ENCODE measurements at places on chromosomes 7 and 10.

DNA sequence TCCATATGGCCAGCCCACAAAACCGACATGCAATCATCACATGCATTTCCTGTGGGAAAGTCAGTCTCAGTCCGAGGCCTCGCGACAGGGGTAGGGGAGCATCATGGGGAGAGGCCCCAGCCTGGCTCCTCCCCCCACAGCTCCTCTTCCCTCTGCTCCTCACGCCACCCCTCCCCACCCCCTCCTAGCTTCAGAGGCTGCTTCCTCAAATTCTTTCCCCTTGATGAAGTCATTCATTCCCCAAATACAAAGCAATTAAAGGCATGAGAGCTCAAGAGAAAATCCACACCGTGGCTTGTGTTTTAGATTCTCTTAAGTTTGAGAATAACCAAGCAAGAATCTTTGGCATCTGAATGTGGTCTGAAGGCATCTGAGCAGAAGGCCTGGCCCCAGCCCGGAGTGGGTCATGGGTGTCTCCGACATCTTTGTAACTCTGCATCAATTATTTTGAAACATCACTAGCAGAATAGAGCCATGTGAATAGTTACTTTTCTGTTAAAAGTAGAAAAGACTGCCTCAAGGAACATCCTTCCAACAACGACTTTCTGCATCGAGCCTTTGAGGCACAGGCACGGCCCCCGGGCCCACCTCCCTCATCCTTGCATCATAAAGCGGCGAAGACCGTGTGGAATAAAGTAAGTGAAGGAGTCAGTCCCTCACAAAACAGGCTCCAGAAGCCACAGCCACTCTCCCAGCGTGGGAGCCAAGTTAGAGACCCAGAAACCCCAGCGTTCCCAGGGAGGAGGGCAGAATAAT, 90.9 kb downstream of the DIP2C start:
- no peak for DNase-seq

DNA sequence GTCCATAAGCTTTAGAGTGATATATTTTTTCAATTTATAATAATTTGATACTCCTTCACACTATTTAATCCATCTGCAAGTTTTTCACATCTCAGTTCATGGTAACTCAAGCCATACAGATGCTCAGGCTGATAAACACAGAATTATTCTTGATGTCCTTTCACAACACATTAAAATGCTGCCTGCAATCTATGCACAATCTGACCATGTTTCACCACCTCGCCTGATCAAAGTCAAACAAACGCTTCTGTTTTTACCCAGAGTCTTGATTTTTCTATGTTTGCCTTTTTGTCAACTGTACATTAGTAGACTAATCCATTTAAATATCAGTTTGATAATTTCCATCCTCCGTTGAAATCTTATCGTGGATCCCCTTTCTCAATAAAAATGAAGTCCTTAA, 833.8 kb upstream of the KCND2 start:
- DNase-seq = no peak

DNA sequence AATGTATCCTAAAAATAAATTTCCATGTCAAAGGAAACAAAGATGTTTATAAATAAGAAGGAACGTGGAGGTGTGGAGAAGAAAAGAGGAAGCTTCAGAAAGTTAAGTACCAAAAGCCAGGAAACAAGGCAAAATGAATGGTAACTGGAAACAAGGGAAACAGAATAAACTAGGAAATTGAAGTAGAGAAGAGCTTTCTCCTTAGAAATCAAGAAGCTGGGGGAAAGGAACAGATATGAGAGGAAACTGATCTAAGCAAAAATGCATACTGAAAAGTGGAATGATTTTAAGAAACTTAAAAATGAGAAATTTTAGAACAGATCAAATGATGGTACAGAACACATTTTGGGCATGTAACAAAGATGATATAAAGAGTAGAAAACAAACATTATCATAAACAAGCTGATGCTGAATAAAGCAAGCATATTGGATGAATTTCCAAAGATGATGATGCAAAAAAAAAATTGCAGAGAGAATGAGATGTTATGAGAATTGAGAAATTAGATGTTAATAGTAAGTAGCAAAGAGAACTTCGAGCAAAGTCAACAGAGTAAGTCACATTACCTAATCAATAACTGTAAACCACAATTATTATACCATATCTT, 1.9 kb downstream of the BRAF start:
- no peak for DNase-seq

DNA sequence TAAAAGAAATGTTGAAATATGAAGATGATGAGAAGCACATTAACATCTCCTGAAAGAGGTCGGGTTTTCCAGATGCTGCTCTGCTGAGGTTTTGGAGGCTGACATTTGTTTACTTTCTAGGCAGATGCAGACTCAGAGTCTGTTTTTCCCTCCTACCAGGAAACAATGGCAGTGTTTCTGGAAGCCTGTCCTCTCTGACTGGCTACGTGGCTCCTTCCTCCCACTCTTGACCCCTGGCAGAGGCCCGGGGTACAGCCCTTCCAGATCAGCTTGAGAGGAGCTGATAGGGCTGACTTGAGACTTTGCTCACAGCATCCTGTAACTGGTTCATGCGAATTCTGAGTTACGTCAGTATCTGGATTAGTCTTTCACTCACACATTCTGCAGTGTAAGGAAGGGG, 41.1 kb upstream of the IL15RA start:
- peak; percentile 15 for DNase-seq

DNA sequence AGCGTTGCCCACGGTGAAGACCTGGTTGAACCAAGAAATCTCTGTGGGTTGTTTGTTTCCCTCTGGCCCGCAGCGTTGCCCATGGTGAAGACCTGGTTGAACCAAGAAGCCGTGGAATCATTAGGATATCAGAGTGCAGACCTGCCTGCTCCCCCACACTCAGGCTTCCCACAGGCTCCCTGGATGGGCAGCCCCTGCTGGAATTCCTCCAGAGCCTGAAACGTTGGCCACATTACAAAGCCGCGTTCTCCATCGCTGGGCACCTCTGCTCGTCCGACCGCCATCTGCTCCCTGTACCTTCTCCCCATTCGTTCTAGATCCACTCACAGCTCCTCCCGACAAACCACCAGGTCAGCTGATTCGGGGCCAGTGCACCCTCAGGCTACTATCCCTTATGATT, 266.9 kb upstream of the SHH start:
- no peak for DNase-seq

- DNase-seq = no peak
These were observed 629.7 kb downstream of the ACTR3B start for GRCh38 chr7:153389261-153389660.

- no peak for DNase-seq
These were observed 3.9 kb upstream of the CUX1 start for GRCh38 chr7:101813402-101814019.

GRCh38 chr10:82150123-82150900, 275.3 kb downstream of the NRG3 start:
- peak; percentile 2 for DNase-seq

DNA sequence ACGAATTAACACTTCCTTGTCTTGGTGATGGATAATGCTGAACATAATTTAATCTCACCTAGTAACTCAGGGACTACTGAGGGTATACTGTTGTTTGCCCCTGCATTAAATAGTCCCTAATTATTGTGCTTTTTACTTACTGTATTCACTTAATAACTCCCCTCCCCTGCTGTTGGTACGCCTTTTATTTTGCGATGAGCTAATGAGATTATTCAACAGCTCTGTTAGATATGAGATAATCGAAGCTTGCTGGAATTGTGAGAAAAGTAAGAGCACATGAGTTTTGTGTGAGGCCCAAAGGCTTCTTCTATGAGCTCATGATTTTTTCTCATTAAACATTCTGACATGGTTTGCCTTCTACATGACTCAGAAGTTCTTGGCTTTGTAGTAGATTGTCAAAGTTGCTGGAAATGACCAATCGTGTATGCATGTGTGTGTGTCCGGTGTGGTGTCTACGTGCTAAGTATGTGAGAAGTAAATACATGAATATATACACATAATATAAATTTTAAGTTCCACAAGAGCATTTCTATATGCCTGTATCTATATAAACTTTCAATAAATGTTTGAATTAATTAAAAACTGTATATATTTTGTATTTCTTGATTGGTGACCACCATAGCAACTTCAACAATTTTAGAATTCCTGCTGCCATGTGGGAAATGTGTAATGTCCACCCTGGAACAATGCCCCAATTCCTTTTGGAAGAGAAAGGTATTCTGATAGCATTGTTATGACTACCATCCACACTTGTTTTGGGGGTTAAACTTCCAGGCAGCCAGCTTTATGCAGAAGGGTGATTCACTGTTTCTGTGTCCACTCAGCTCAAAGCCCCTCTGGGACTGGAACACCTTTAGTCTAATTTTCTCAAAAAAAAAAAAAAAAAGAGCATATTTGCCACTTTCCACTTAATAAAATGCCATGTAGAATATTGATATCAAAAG, 106.2 kb downstream of the SAMD9 start:
- DNase-seq = no peak

- DNase-seq = no peak
These were observed 96.1 kb downstream of the PPP1R3C start for GRCh38 chr10:91536733-91537132.

DNA sequence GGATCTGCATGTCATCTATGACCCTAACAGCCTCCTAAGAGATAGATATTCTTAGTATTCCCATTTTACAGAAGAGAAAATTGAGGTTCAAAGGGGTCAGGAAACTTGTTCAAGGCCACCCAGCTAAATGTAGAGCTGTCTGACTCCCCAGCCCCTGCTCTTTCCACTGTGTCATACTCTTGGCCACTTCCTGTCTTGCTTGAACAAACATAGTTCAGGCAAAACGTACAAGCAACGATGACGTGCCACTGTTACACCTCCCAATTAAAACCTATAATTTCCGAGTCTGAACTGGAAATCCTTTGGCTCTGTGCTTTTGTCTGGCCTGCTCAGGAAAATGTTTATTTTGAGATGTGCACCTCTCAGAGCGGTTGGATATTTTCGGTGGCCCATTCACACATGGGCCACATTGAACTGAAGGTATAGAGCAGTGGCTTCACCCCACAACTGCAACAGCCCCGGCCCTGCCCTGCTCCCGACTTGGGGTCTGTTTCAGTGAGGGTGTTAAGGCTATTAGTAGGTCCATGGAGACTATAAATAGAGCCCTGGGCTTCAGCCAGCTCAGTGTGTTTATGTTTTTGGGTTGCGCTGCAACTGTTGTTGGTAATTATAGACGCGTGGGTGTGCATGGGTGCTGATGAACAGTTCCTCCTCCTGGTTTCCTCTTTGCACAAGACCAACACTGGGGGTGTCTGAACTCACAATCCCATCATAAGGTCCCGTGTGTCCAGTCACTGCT, 172.3 kb upstream of the ADO start:
- peak; percentile 48 for DNase-seq

- no peak for DNase-seq
These were observed 32.2 kb upstream of the PDE1C start for GRCh38 chr7:32102432-32102873.

- no peak for DNase-seq
These were observed 633.4 kb upstream of the COBL start for GRCh38 chr7:51949726-51950644.

DNA sequence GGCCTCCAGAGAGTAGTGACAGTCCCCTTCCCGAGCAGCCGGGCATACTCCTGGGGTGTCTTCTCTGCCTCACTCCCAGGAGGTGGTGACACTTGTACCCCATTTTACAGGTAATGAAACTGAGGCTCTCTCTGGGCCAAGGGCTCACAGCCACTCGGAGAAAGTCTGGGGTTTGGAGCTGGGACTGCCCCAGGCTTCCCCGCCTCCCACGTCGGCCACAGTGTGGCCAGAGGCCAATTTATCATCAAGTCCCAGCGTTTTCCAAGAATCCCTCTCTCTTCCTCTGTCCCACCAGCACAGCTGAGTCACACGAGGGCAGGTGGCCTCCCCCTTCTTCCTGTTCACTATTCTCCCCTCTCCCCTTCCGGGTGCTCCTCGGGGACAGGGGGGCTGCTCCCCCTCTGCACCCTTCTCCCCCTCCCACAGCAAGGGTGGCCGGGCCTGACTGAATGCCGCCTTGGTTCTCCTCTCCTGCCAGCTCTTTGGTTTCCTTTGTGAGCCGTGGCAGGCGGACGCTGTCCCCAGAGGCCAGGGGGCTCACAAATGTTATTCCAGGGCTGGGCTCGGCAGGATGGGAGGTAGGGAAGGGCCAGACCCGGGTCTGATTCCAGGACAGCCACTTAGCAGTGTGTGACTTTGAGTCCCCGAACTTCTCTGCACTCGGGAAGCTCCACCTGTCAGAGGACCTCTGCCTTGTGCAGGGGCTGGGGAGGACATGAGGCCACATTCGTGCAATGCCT, 17.7 kb downstream of the CLIP2 start:
- DNase-seq = no peak

- DNase-seq = no peak
These were observed 28.4 kb downstream of the RBM20 start for GRCh38 chr10:110672580-110672919.

DNA sequence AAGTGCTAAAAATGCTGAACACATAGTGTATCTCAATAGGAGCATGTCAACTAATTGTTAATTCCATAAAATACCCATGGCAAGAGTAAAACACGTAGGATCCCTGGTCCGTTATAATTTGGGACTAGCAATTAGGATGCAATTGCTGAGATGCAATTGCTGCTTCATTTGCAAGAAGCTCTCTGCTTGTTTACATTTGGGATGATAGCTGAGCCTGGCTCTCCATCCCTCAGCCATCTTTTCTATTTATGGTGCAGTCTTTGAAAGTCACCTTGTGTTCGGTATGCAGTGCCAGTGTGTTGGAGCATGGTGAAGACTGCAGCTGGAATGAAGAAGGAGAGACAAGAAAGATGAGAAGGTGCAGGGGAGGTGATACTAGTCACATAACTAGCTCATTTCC, 191.3 kb downstream of the SNX10 start:
- DNase-seq = no peak

DNA sequence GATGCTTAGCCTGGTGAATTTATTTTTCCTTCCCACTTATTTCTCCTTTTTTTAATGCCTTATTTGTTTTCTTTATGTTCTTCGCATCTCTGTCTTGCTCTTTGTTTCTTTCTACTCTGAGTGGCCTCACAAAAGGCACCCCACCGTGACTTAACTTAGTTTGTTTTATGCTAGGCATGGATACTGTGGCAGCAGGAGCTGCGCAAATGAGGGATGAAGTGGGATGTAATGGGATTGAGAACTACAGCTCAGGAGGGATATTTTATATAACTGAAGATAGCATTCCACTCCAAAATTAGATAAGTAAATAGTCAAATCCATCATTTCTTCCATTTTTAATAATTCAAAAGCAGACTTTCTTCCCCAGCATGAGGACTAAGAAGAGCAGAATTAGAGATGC, 1.7 kb upstream of the CACNA2D1 start:
- no peak for DNase-seq

DNA sequence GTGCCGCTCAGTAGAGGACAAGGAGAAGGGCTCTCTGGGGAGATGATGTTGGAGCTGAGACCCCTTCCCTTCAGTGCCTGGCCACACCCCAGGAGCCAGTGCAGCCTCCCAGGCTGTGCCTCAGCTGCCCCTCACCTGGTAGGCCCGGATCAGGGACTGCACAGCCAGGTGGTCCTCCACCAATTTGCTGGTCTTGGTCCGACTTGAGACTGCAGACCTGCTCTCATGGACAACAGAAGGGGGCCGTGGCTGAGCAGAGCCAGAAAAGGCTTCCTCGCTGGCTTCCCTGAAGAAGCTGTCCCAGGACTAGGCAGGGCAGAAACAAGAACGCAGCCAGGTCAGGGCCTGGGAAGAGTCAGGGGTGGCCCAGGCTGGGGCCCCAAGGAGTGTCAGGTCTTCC, 5.5 kb downstream of the OGDHL start:
- DNase-seq = no peak

GRCh38 chr10:26780793-26781601, 79.8 kb downstream of the ABI1 start:
- DNase-seq = peak; percentile 19

All from stimulated activated CD4-positive, alpha-beta T cell treated with anti-CD3 and anti-CD28 coated beads, Interleukin-2, amount 100 ng/mL, for 24 hours (primary cell).